ENCODE measurements at places on chromosomes 1 and 21. TPM values are rescaled to one million over a fixed set of nuclear protein-coding genes. Genes with fewer than 3 reads are reported as not detected.
A peak's percentile ranks its signal among the peaks of the same experiment; 100 is the strongest.

DNA sequence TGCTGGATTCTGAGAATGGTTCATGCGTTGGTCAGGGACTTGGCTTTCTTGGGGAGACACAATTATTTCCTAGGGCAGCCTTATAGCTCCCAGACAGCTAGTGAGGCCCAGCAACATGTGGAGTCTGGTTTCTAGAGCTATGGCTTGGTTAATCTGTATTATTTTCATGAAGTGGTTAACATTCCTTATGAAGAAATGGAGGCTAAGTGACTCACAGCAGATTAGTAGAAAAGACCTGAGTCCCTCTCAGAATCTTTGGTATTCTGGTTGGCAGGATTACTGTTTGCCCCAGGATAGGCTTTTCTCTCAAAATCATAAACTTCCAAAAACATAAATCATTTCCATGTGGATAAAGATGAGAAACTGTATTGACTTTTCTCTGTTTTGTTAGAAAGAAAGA is 42.3 kb downstream of the DUSP10 start:
- DNase-seq: no peak

- no peak for DNase-seq
These were observed 144.6 kb upstream of the CD34 start for GRCh38 chr1:208055535-208055934.

The PERM1 gene
- total RNA-seq: not detected

GRCh38 chr21:42395905-42396651 is at the start of gene TMPRSS3:
TSS of gene TMPRSS3 (minus strand) at chr21:42396052. CDS start at chr21:42395417, 635 bp downstream.
- DNase-seq: peak; percentile 9

DNA sequence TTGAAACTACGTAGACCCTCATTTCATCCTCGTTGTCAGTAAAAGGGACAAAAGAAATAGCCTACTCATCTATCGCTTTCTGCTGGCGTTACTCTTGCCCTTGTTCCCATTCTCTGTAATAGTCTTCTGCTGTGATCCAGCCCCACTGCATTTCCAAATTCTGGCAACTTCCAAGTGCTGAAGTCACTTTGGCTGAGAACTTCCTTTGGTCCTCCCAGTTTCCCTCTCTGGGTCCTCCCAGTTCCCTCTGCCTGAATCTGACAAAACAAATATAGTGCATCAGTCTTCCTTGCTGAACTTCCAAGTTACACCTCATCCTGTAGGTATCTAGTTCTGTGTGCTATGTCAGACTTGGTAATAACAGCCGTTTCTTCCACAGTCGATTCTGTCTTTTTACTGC is 47.0 kb upstream of the PLA2G4A start:
- no peak for DNase-seq

GRCh38 chr21:37041706-37042271 is 31.1 kb downstream of the PIGP start:
- no peak for DNase-seq

The INSRR gene
- total RNA-seq: not detected

Measured in foreskin keratinocyte (primary cell).